ENCODE measurements at places on chromosomes 7 and 10.

DNA sequence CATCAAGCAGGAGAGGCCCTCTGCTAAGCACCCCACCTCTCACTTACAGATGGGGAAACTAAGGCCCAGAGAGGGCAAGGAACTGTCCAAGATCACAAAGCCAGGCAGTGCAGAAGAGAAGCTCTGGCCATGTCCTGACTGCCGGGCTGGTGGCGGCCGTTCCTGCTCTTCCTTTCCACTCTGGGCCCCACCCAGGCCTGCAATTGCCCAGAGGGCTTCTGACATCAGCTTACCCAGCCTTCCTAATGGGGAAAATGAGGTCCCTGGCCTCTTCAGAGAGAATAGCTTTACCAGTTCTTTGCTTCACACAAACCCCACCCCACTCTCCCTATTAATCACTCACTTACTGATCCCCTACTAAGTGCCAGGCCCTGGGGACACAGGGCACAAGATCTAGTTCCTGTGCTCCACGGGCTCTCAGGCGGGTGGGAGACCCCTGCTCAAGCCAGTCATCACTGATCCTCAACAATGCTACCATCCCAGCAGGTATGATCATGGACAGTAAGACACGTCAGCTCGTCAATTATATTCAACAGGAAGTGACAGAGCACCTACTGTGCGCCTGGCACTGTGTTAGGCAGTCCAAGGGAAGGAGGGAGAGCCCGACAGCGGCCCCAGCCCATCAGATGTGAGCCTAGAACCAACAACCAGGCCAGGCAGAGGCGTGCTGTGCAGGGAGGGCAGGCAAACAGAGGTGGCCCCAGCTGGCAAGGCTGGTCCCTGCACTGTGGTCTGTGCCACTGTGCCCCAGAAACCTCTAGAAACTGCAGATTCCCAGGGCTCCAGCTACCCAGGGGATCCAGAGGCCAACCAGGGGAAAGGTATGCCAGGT lies 26.4 kb upstream of the FRAT2 start:
- DNase-seq: no peak

DNA sequence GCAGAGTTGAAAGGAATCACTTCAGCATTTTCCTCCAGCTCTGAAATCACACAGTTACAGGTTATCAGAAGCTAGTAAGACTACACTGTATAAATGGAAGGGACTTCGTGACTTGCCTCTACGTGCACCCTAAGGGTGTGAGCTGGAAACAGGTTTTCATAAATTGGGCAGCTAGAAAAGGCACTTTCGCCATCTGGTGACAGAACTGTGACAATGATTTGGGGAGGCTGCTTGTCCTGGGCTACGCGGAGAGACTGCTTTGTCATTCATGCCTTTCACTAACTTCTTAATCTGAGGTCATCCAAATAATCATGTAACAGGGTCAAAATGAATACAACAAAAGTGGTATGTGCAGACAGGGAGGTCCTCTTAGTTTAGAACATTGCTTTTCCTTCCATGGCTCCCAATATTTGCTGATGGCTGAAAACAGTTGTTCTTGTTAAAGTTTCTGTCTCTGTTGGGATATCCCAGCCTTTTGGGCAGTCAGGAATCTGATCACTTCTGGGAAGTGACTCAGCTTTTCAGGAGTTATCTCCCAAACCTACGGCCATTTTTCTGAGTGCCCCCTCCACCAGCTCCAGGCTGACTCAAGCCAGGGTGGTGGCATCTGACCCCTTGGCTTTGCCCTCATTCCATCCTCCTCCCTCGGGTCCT lies 17.8 kb downstream of the VWC2 start:
- DNase-seq: no peak

DNA sequence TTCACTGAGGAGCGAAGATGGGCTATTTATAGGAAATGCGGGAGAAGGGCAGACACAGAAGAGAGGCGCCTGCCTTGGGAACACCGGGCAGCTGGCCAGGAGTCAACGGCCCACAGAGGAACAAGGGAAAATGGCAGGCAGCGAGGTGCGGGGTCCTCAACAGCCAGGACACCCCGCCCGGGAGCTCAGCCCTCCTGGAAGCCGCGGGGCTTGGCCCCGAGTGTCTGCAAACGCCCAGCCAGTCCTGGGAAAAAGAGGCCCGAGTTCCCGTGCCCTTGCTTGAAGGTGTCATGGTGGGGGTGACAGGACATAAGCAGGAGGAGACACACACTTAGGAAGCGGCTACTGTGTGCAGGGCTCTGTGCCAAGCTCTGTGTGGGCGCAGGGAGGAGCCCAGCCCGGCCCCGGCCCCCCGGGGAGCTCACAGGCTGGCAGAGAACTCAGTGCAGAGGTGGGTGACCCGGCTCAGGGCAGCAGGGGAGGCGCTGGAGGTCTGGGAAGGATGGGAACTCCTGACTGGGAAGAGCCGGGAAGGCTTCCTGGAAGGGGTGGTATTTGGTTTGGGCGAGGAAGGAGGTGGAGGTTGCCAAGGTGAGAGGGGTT lies 79.9 kb downstream of the ELFN1 start:
- no peak for DNase-seq

DNA sequence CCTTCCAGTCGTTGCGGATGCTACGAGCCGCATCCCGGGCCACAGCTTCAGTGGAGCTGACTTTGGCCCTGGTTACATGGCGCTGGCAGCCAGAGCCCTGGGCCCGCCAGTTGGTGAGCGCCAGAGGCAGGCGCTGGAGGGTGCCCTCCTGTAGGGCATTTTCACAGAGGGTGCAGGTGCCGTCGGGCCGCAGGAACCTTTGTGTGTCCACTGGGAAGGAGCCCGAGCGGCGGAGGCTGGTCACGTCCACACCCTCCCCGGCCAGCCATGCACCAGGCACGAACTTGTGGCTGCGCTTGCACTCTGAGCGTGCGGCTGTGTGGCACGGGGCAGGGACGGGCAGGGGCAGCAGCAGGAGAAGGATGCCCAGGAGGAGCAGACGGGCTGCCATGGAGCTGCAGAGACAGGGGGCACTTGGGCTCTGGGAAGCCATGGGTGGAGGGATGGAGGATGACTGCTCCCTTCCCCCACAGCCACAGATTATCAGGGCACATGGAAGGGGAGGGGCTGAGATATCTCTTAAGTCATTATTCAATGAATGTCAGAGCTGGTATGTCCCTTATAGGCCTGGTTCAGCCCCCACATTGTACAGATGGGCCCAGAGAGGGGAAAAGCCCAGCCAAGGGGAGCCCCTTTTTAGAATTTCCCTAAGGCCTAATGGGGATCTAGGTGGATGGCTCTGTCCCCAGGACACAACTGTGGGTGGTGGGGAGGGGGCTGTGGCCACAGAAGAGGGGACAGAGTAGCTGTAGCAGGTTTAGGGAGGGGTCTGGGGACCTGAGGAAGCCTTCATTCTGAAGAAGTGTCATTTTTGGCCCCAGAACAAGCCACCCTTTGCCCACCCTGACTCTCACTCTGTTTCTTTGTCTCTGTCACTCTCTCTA lies 1.8 kb downstream of the PRF1 start:
- DNase-seq: no peak

DNA sequence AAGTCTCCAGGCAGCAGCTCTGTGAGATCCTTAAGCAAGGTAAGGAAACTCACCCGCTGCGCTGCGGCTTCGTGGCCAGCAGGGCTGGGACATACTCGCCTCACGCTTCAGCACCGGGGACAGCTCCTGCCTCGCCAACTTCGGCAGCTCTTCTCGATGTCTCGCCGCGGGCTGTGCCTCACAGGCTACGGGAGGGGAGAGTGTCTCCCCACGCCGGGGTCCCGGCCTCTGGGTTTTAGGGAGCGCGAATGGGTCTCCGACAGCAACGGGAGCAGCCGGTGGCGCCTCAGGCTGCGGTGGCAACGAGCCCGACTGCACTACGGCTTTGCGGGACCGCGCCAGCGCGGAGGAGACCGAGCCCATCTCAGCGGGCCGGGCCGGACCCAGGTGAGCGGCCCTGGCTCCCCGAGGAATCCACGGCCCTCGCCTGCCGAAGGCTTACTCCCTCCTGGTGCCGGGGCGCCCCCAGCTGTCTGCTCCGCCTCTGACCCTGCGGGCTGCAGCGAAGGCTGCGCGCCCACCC lies 62.4 kb downstream of the LSM5 start:
- peak; percentile 8 for DNase-seq

DNA sequence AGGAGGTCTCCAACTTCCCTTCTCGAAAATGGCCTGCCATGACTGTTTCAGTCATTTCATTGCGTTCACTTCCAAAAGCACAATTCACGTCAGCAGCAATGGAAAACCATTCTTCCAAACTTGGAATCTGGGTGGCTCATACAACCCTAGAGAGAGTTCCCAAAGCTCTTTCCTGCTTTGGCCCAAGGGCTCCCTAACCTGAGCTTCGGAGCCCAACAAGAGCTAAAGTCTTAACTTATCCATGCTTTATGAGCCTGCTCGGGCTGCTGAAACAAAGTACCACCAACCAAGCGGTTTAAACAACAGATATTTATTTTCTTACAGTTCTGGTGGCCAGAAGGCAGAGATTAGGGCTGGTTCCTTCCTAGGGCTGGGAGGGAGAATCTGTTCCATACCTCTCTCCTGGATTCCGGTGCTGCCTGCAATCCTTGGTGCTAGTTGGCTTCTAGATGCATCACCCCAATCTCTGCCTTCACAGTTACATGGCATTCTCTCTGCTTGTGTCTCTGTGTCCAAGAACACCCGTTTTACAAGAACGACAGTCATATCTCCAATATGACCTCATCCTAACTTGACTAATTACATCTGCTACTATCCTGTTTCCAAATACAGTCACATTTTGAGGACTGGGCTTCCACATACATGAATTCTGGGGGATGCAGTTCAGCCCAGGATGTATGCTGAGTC lies 33.5 kb downstream of the CAMK2B start:
- no peak for DNase-seq

GRCh38 chr7:154795014-154795413 lies 207.9 kb downstream of the PAXIP1 start:
- DNase-seq: no peak

- DNase-seq: no peak
Observed at GRCh38 chr10:6069081-6069931, 7.1 kb upstream of the IL2RA start.

DNA sequence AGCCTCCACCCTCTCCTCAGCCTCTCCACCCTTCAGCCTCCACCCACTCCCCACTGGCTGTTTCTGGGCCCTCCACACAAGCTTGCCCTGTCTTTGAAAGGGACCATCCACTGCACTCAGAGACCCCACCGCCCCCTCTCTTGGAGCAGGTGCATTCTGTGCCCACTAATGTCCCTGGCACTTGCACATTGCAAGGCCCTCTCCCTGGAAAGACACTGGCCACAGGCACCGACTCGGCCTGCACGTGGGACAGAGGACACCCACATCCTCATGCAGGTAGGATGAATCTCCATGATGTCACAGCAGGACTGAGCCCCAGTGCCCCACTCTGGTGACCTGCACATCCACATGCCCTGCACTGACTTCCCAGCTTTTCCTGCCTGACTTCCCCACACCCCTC lies 36.8 kb upstream of the EBF3 start:
- no peak for DNase-seq

DNA sequence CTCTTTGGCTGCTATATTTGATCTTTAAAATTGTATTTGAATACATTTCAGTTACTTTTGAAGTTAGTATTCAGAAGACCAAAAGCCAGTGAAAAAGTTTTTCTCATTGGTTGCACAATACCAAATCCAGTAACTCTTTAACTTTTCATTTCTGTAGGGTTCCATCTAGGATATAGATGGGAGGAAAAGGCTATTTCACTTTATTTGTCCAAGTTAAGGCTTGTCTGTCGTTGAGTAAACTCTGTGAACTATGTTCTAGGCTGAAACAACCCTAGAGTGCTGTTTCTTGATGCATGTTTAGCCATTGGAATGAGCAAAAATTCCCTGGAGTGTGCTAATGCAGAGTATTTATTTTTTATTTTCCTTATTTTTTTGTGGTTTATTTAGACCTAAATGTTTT lies 834.7 kb upstream of the KCND2 start:
- no peak for DNase-seq

DNA sequence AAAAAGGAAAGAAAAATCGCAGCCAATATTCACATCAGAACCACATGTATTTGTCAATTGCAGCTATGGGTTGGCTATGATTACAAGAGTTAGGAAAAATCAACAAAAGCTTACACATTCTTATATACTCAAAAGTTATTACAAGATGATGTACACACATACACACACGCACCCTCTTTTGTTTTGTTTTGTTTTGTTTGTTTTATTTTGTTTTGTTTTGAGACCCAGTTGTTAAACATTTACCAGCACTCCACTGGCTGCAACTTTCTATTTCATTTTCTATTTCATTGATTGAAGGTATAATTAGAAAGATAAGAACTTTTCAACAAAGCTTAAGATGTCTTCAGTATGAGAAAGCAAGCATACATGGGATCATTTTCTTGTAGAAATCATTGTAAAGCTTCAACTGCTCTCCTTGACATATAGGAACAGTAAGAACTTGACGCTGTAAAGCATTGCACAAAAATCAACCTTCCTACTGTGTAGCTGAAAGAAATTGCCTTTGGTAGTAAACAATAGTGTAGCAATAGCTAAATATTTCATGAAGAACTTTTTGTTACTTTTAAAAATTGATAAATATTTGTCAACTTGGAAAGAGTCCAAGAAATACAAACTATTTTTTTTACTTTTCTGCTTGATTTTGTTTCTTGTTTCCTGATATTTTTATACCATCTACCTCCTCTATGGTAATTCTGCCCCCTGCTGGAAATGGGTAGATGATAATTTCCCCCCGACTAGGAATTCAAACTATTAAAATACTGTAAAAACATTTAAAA lies 205.9 kb downstream of the MBL2 start:
- DNase-seq: no peak

DNA sequence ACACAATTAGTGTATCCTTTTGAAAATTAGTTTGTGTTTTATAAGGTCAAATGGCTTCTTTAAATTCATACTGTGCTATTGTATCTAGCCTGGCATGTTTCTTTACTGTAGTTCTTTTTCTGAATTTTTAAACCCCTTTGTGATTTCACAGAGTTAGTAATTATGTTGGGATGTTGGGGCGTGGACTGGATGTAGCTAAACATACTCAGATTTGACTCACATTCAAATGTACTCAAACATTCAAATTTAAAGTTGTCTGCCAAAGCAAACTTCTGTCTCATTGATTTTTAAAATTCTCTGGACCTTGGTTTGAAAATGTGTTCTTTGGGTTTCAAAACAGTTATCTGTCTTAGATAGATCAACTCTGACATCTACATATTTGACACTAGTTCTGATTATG lies 7.2 kb upstream of the NRP1 start:
- DNase-seq: no peak

DNA sequence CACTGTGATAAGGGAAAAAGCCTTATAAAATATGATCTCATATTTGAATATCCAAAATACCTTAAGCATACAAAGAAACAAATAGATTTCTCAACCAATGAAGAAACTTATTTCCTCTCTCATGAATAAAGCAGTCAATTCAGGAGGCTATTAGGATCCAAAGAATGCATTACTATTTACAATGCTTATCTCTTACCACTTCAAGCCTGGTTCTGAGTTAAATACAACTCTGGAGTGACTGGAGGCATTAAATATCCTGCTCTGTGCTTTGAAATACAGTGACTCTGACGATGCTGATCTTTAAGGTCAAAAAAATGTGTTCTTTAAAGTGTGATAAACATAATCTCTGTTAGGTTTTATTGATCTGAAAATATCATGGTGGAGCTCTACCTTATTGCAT lies 493.2 kb downstream of the ZWINT start:
- no peak for DNase-seq

Measured in DMS79 (cell line).